Cardiac fibroblast (primary cell): ENCODE measurements at places on chromosomes 3 and 15.

- DNase-seq = no peak
These were observed 15.8 kb downstream of the PLXNA1 start for GRCh38 chr3:126998728-126999127.

GRCh38 chr15:31776039-31776438 is 254.3 kb upstream of the CHRNA7 start:
- no peak for DNase-seq

GRCh38 chr3:86176445-86176784 is 814.5 kb downstream of the VGLL3 start:
- no peak for DNase-seq

DNA sequence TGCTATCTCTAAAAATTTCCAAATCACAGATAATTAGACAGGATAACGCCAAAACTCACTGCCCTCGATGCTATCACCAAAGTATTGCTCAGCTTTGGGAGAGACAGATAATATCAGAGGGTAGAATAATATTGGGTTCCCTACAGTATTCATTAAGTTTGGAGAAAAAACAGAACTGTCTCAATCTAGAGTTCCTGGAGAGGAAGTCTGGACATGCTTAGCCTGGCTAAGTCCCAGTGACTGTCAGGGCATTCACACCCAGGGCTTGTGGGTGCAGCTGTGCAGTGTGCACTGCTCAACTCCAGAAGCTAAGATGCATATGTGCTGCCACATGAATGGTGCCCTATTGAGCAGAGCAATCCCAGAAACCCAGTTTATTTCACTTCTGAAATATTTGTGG is 459.6 kb upstream of the DPH6 start:
- no peak for DNase-seq

DNA sequence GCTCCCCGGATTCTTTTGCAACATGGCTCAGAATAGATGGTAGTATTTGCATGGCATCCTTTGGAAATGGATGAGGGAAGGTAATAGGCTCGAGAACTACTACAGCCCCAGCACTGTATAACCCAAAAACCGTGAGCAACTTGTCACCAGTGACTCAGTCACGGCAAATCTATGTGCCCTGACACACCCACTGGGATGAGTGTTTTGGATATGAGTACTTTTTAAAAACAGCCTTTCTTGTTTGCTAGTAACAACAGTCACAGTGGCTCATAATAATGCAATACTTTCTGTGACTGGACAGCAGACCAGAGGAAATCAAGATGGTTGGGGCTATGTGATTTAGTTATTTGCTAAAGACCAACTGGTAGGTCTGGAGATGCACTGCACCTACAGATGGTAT is 299.6 kb downstream of the ULK4 start:
- DNase-seq = no peak

DNA sequence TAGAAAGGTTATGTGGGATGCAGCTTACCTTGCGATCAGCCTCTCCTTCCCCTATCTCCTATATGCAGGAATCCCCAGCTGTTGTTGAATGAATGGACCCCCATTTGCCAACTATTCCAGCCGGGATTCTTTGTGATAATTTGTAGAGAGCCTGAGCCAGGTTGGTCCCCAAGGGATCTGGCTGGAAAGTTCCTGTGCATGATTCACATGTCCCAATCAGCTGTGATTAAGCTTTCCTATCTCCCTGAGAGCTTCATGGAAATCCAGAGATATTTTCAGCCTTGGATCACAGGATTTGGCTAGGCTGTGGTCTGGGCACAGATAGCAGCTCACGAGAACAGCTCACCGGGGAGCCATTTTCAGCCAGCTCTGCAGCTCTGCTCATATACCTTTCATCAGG is 76.7 kb downstream of the ARNT2 start:
- DNase-seq = peak; percentile 97

DNA sequence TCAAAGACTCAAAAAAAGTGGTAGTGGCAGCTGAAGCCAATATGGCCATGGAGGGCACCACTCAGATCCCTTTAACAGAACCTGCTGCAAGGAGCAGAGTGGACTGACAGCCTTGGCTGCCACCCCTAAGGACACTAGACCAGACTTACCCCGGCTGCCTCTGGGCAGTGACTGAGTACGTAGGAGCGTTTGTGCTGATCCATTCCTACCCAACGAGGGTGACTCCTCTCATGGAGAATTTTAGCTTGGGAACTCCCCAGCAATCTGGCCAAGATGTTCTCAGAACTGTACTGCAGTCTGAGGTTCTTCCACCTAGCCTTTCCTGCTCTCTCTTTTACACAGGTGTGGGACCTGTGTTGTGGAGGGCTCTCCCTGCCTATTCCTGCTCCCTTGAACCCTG is 22.1 kb downstream of the CLEC3B start:
- peak; percentile 34 for DNase-seq

GRCh38 chr3:23710555-23710954 is 95.2 kb upstream of the UBE2E1 start:
- peak; percentile 93 for DNase-seq

GRCh38 chr15:52093539-52094510 is 18.8 kb downstream of the BCL2L10 start:
- peak; percentile 94 for DNase-seq

GRCh38 chr15:51483520-51483919 is 139.1 kb downstream of the DMXL2 start:
- no peak for DNase-seq
